ENCODE measurements at places on chromosomes 1 and 21.

- H3K27ac ChIP-seq, result no peak overlapping the region
- H3K27me3 ChIP-seq, result no peaks in the 10 kb centered on the region
- no peak for DNase-seq
- no peak overlapping the region for H3K4me3 ChIP-seq
- no peaks in the 10 kb centered on the region for H3K36me3 ChIP-seq
- no peaks in the 10 kb centered on the region for H3K4me1 ChIP-seq
Measured at GRCh38 chr1:57616921-57617320, 193.1 kb upstream of the DAB1 start.

- DNase-seq, result no peak
- H3K36me3 ChIP-seq, result no peaks in the 10 kb centered on the region
- H3K4me1 ChIP-seq, result no peaks in the 10 kb centered on the region
- no peak overlapping the region for H3K4me3 ChIP-seq
- peaks cover 24% of the 10 kb centered on the region for H3K27me3 ChIP-seq
Measured at GRCh38 chr1:112735752-112736151, 20.6 kb upstream of the PPM1J start.

GRCh38 chr1:188778578-188778977 is 1699.1 kb downstream of the BRINP3 start:
- H3K27me3 ChIP-seq, result no peaks in the 10 kb centered on the region
- no peak for DNase-seq
- no peaks in the 10 kb centered on the region for H3K36me3 ChIP-seq
- H3K27ac ChIP-seq, result no peak overlapping the region
- no peak overlapping the region for H3K4me3 ChIP-seq

DNA sequence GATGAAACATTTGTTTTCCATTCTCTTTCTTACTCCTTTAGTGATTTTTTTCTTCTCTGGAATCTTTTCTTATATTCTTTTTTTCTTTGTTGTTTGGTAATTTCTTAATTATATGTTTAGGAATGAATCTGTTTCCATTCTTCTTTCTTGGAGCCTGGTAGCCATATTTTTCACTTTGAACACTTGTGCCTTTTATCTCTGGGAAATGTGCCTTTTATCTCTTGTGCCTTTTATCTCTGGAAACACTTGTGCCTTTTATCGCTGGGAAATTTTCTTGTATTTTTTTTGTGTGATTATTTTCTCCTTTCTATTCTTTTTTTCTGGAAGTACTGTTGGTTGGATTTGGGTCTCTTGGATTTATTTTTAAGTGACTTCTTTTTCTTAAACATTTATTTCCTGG is 118.2 kb downstream of the LEPR start:
- H3K4me1 ChIP-seq, result peaks cover 27% of the 10 kb centered on the region
- H3K36me3 ChIP-seq, result peaks cover 26% of the 10 kb centered on the region
- H3K4me3 ChIP-seq, result no peak overlapping the region
- no peaks in the 10 kb centered on the region for H3K27me3 ChIP-seq
- no peak for DNase-seq
- peak overlapping the region; percentile 82 for H3K27ac ChIP-seq

DNA sequence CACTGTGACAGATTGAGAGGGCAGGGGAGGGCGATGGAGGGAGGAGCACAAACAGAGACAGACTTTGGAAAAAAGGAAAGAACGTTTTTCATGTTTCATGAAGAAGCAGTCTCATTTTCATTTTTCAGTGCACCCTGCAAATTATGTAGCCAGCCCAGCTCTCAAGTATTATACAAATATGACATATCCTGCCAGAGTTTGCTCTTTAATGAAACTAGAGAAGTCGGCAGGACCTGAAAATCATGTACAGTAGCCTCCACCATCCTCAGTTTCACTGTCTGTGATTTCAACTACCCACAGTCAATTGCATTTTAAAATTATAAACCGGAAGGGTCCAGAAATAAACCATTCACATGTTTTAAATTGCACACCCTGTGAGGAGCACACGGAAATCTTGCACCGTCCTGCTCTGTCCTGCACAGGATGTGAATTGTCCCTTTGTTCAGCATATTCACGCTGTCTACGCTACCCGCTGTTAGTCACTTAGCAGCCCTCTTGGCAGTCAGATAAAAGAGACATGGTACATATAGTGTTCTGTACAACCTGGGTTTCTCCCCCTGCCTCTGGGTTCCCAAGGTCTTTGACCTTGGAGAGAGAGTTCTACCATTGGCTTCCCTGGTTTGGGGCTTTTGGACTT is 13.6 kb upstream of the ADARB1 start:
- H3K27ac ChIP-seq, result no peak overlapping the region
- no peak overlapping the region for H3K4me3 ChIP-seq
- H3K4me1 ChIP-seq, result peaks cover 9% of the 10 kb centered on the region
- peaks cover 25% of the 10 kb centered on the region for H3K27me3 ChIP-seq

DNA sequence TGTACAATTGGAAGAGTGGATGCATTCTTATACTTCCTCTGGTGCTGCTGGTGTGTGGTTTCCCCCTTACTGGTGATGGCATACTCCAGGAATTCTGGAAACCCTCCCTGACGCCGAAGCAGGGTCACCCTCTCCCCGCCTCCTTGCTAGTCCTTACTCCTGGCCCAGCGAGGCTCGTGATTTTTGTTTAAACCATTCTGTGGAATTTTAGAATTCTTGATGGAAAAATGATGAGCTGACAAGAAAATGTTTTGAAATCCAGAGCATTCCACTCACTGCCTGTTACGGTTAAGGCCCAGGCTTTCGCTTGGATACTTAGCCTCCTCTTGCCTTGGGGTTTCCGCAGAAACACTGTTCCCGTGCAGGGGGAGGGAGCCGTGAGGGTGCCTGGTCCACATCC is 41.1 kb downstream of the IL6R start:
- DNase-seq, result no peak
- H3K27ac ChIP-seq, result no peak overlapping the region
- H3K4me3 ChIP-seq, result no peak overlapping the region
- H3K4me1 ChIP-seq, result peaks cover 5% of the 10 kb centered on the region
- no peaks in the 10 kb centered on the region for H3K36me3 ChIP-seq

GRCh38 chr1:218499011-218499691 is 154.0 kb downstream of the TGFB2 start:
- no peak overlapping the region for H3K27ac ChIP-seq

DNA sequence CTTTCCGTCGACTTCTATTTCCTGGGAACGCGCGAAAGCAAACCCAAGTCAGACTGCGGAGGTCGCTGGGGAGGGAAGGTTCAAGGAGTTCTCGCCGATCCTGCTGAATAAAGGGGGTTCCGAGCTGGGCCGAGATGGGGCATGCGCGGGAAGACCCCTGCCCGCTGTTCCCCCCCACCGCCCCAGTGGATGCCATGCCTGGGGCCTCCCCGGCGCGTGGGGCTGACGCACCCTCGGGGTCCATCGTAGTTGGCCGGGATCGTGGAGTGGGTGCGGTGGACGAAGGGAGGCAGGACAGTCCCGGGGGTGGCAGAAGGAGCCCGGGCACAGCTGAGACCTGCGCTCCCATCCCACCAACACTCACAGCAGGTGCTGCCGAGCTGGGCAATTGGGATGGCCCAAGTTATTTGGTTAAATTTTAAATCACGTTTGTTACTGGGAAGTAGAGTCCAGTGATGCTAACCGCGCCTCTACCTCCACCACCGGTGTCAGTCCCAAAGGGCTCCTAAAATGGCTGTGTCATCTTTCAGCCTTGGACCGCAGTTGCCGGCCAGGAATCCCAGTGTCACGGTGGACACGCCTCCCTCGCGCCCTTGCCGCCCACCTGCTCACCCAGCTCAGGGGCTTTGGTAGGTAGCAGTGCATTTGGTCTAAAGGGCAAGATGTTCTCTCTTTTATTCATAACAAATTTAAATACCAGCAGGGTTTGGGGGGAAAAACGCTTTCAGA is 801 bp downstream of the MX1 start:
- H3K27ac ChIP-seq, result no peak overlapping the region
- no peak overlapping the region for H3K4me3 ChIP-seq
- H3K4me1 ChIP-seq, result peaks cover 5% of the 10 kb centered on the region
- DNase-seq, result no peak
- H3K36me3 ChIP-seq, result no peaks in the 10 kb centered on the region
